Activated naive CD4-positive, alpha-beta T cell treated with anti-CD3 and anti-CD28 coated beads, Interleukin-2, amount 10 ng/mL, durations not matched to agents 7 days and 5 days (primary cell): ENCODE measurements at places on chromosomes 11 and 22.

DNA sequence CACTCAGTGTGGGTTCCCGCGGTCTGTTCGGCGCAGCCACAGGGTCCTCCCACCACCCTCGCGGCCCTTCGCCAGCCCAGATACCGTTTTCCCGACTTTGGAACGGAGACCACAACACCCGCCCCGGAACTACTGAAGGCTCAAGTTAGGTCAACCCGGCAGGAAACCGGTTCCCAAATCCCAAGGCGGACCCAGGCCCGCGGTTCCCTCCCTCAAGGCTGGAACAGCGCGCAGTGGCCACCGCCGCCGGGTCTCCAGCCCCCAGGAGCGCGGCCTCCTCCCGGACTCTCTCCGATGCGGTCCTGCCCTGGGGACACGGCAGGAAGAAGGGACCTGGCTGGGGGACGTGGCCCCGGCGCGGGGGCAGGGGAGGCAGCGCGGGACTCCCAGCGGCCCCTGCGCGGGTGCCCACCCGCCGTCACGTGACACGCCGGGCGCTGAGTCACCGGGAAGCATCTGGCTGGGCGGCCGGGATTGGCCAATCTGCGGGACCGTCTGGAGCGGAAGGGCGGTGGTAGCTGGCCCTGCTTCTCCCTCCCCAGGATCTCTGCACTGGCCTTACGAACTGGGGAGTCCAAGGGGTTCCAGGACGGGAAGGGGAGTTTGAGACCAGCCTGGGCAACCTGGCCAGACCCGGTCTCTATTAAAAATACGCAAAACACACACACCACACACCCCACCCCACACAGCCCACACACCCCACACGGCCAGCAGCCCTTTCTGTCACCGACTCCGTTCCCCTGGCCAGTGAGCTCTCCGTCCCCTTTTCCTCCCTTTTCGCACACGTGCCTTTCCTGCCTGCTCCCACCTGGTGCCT is 21.5 kb upstream of the MALAT1 start:
- DNase-seq: peak; percentile 93

GRCh38 chr11:68840661-68841653 is 759 bp downstream of the CPT1A start:
- DNase-seq: peak; percentile 51

- no peak for DNase-seq
These were observed 781 bp upstream of the TEF start for GRCh38 chr22:41380993-41381328.

GRCh38 chr11:125784678-125785077 is 3.2 kb upstream of the PATE3 start:
- DNase-seq: no peak

DNA sequence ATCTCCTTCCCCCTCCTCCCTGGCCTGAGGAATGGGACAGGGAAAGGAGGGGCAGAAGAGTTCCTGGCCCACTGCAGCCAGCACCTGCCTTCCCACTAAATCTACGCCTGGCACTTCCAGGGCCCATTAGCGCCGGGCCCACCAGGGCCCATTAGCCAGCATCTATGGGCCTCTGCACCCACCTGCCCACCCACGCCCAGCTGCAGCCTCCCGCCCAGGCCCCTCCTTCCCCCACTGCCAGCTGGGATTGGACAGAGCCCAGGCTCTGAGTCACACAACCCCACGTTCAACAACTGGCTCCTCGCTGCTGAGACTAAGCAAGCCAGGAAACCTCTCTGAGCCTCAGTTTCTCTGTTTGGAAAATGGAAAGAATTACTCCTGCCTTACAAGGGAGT is 48.7 kb downstream of the CYTH4 start:
- DNase-seq: no peak

- no peak for DNase-seq
These were observed 79.0 kb downstream of the TIMP3 start for GRCh38 chr22:32880505-32880892.

DNA sequence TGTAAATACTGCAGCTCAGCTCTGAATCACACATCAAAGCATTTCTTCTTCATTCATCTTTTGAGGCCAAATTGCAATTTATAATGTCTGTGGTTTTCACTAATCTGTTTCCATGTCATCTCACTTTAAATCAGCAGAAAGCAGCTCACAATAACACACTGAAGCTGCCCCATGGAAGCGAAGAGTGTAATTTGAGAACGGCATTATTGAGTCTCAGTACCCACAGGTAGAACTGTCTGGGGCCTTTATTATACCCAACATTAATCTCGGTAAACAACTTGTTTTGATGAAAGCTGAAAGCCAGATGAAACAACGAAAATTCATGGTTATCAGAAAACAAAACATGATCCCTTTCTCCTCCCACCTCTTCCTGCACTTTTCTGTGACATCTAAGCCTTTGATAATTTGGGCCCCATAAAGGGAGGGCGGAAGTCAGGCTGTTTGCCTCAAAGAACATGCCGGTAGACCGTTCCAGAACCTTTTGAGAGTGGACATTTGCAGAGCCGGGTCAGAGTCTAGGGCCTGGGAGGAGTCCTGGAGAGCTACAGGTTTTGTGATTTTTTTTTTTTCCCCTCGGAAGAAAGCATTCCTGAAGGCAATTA is 68.2 kb upstream of the SESN3 start:
- peak; percentile 26 for DNase-seq

DNA sequence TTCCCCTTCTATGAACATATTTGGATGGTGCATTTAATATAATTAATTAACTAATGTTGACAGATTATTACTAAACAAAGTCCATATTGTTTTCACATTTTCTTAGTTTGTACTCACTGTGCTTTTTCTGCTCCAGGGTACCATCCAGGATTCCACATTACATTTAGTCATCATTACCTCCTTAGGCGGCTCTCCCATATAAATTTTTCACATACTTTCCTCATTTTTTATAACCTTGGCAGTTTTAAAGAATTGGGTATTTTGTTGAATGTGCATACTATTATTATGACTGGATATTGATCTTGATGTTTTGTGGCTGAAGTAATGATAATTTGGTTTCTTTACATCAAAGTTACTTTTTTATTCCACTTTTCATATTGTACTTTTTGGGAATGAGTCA is 755.6 kb upstream of the ANO3 start:
- DNase-seq: no peak

GRCh38 chr11:115214644-115215234 is 289.5 kb downstream of the CADM1 start:
- DNase-seq: no peak

GRCh38 chr22:19756288-19757128 is 4.1 kb upstream of the TBX1 start:
- peak; percentile 84 for DNase-seq

GRCh38 chr11:27754035-27755017 is 54.1 kb upstream of the BDNF start:
- no peak for DNase-seq

GRCh38 chr22:43878831-43879550 is 12.8 kb downstream of the PNPLA5 start:
- DNase-seq: peak; percentile 10

- DNase-seq: no peak
These were observed 1497.0 kb upstream of the TENM4 start for GRCh38 chr11:80937842-80938241.

- no peak for DNase-seq
These were observed 6.8 kb downstream of the APOL1 start for GRCh38 chr22:36259615-36260300.

DNA sequence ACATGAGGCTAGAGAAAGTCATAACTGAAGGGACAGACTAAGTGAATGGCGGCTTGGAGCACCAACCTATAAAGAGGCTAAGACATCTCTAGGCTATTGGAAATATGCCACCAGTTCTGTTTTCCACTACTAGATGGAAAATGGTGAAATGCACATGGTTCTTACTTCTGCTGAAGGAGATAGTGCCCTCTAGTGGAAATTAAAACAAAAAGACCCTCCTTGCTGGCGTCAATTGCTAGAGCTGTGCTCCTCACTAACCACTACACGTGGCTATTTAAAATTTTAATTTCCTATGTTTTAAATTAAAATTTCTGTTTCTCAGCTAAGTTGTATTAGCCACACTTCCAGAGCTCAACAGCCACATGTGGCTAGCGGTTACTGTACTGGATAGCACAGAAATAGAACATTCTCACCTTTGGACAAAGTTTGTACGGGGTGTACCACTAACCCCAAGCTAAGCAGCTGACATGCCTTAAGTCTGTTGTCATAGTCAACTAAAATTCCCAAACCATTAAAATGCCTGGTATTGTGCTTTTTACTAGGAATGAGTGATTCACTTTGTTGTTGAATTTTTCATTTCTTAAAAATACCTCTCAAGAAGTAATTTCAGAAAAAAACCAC is 34.1 kb upstream of the CALCA start:
- DNase-seq: no peak
